GM23338 (cell line): ENCODE measurements at places on chromosomes 5 and 9. TPM values are rescaled to one million over a fixed set of nuclear protein-coding genes. Genes with fewer than 3 reads are reported as not detected.

Gene SETD9
- 13.1 and 19.3 TPM in 2 replicates for total RNA-seq

Gene PCDHGA9
- 5.5 and 7.8 TPM in 2 replicates for total RNA-seq

Gene F2RL1
- 27.1 and 32.1 TPM in 2 replicates for total RNA-seq

Gene LCN15
- 0.54 and 0.90 TPM in 2 replicates for total RNA-seq

Gene CARTPT
- not detected in 2 replicates for total RNA-seq

Gene DAPK1
- 109 and 134 TPM in 2 replicates for total RNA-seq

Gene PKD2L2
- not detected in 2 replicates for total RNA-seq

Gene OTP
- total RNA-seq = not detected in 2 replicates

DNA sequence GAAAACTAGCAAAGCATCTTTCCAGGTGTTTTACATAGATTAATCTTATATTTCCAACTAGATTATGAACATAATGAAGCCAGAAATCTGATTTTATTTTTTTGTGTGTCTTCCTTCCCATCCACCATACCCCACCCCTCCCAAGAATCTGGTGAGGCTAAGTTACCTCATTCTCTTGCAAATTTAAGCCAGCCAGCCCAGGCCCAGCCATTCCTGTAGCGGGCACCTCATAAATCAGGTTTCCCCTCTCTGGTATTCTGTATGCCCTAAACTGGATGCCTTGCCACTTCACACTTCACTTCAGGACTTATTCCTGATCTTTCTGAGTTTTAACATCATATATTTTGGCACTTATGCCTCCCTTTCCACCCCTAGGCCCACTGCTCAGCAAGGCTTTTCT lies 21.8 kb downstream of the C9 start:
- peak; percentile 17 for DNase-seq
- H3K4me3 ChIP-seq = 0 out of 2 replicates have a peak overlapping the region, but pooled peaks have one; percentile 20
- no peaks in the 10 kb centered on the region for H3K36me3 ChIP-seq
- no peaks in the 10 kb centered on the region for H3K27me3 ChIP-seq
- no peaks in the 10 kb centered on the region for H3K4me1 ChIP-seq

DNA sequence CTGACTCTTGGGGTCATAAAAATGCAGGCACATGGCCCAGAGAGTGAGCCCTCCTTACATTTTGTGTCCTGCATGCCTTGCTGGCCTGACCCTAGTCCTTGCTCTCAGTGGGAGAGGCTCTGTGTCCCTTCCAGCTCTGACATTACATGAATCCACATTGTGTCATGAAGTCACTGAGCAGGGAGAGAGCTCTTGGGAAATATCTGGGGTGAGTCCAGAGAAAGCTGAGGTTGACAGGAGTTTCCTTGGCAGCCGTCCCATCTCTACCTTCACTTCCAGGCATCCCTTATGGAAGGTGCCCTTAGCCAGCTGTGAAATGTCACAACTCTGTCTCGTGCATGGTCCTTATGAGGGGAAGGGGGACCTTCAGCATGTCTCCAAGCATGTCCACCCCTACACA lies 41.0 kb downstream of the FAT2 start:
- H3K27ac ChIP-seq = no peak overlapping the region
- H3K36me3 ChIP-seq = no peaks in the 10 kb centered on the region
- no peaks in the 10 kb centered on the region for H3K27me3 ChIP-seq
- no peak for DNase-seq
- no peak overlapping the region for H3K4me3 ChIP-seq
- H3K4me1 ChIP-seq = no peaks in the 10 kb centered on the region

DNA sequence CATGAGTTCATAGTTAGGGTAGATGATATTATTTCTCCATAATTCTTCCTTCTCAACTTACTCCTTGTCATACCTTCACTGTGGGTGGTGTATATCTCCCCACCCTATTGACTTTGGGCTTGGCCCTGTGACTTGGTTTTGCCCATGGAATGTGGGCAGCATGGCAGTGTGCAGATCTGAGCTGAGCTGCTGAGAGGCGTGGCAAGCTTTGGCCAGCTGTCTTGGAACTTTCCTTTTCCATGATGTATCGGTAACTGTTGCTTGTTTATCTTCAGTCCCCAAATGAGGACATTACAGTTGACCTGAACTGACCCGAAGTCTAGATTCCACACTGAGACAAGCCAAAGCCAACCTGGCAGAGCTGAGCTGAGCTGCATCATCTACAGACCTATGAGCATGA lies 70.4 kb downstream of the RALGPS1 start:
- no peaks in the 10 kb centered on the region for H3K27me3 ChIP-seq
- no peak overlapping the region for H3K27ac ChIP-seq
- H3K4me3 ChIP-seq = no peak overlapping the region
- H3K36me3 ChIP-seq = no peaks in the 10 kb centered on the region
- no peaks in the 10 kb centered on the region for H3K4me1 ChIP-seq

- no peaks in the 10 kb centered on the region for H3K27me3 ChIP-seq
- no peak overlapping the region for H3K27ac ChIP-seq
- DNase-seq = no peak
Measured at GRCh38 chr5:35320029-35320428, 89.7 kb upstream of the PRLR start.

DNA sequence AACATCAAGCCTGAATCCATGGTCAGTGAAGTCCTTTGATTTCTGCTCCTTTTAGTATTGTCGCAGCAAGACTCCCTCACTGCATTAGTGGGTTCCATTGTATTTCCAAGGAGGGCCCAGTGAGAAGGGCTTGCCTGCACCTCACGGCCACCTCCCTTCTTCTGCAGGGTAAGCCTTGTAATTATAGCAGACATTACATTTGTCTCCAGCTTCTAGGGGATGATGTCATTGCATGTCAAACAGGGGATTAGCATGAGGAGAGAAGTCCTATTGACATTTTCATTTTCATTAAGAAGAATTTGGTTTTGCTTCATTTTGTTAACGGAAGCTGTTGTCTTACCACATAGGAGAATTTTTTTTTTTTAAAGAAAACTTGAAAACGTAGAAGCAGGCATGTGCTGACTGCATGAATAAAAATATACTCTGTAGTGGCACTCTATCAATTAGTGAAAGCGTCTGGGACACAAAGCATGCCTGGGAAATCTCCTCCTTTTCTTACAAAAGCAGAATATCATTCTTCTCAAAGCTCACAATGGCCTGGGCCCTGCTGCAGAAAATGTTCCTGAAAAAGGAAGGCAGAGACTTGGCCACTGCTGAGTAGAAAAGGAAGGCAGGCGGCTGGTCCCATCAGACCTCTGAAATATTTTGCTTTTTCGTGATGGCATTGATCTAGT lies 27.1 kb downstream of the MAP1B start:
- no peaks in the 10 kb centered on the region; the same call in 1 of the 2 replicates for H3K36me3 ChIP-seq
- H3K27me3 ChIP-seq = no peaks in the 10 kb centered on the region
- no peak overlapping the region for H3K27ac ChIP-seq
- peak; percentile 41 for DNase-seq
- H3K4me3 ChIP-seq = no peak overlapping the region
- peaks cover 20% of the 10 kb centered on the region; the same call in 1 of the 2 replicates for H3K4me1 ChIP-seq

- H3K4me3 ChIP-seq = no peak overlapping the region
- H3K36me3 ChIP-seq = no peaks in the 10 kb centered on the region
- DNase-seq = no peak
- H3K27ac ChIP-seq = 0 out of 2 replicates have a peak overlapping the region, but pooled peaks have one; percentile 61
- H3K4me1 ChIP-seq = peaks cover 30% of the 10 kb centered on the region
- no peaks in the 10 kb centered on the region for H3K27me3 ChIP-seq
Measured at GRCh38 chr9:27489087-27489876, 34.8 kb upstream of the IFNK start.

- peaks cover 55% of the 10 kb centered on the region for H3K4me1 ChIP-seq
- H3K36me3 ChIP-seq = no peaks in the 10 kb centered on the region
- peaks cover 90% of the 10 kb centered on the region for H3K27me3 ChIP-seq
Measured at GRCh38 chr5:174720612-174721529, 3.5 kb upstream of the MSX2 start.

- no peak overlapping the region for H3K4me3 ChIP-seq
- peaks cover 73% of the 10 kb centered on the region for H3K4me1 ChIP-seq
- no peaks in the 10 kb centered on the region for H3K36me3 ChIP-seq
- peak overlapping the region; percentile 70 for H3K27ac ChIP-seq
- H3K27me3 ChIP-seq = no peaks in the 10 kb centered on the region
Measured at GRCh38 chr9:131695836-131696460, 43.9 kb downstream of the RAPGEF1 start.

DNA sequence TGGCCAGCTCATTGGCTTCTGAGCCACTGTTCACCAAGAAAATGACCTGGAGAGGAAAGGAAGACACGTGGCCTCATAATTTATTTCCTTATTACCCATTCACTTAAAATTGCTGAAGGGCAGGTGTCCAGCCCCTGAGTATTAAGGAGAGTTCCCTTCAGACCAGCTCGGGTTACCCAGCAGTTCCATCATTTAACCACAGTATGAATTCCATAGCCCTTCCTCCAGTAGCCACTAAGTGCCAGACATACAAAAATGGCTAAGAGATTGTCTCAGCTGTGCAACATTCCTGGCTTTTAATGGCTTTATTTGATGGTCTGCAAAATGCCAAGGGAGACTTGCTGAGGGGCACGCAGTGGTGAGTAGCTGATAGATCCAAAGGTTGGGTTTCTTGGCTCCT lies 12.5 kb downstream of the AGXT2 start:
- no peak overlapping the region for H3K27ac ChIP-seq
- no peak overlapping the region for H3K4me3 ChIP-seq
- H3K4me1 ChIP-seq = no peaks in the 10 kb centered on the region

DNA sequence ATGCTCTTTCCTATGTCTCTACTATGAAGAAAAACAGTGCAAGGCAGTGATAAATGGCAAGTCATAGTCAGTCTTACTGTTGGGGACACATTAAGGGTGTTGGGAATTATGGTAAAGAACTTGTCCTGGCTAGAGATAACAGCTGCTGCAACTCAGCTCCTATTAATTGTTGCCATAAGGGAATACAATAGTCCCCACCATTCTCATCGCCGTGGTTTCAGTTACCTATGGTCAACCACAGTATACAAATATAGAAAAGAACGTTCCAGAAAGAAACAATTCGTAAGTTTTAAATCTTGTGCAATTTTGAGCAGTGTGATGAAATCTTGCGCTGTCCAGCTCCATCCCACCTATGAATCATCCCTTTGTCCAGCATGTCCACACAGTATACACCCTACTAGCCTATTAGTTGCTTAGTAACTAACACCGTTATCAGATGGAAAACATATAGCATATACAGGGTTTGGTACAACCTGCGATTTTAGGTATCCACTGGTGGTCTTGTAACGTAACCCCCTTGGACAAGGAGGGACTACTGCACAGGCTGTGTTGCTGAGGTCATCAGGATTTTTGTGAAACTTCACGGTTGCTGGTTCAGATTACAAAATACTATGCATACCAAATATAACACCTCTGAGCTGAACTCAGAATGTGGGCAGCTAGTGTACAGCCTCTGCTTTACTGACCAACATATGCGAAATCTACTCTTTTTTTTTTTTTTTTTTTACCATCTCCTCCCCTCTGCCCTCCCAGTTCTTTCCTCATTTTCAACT lies 53.5 kb downstream of the ZFR start:
- H3K27ac ChIP-seq = no peak overlapping the region; the same call in 1 of the 2 replicates
- DNase-seq = no peak

DNA sequence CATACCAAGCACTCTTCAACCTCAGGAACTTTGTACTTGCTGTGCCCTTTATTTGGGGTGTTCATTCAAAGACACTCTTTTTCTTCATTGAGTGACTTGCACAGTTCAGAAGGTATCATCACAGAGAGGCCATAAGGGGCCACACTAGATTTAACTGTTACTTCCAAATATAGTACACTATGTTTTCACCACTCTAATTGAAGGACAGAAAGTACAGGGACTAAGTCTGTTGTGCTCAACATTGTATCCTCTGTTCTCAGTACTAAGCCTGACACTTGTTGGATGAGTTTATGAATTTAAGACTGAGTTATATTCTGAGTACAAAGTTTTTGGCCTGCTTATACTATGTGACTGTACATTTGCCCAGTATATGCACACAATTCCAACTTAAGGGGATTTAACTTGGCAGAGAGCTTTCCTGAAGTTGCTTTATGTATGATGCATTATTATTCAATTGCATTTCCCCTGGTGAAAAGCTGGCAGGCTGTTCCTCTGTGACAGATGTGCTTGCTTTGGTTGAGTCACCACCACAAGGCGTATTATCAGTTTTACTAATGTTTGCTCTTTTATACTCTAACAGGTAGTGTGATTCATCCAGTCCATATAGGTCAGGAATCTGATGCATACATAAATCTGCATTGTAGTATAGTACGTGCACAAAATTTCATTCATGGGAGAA lies 714.8 kb downstream of the TLR4 start:
- H3K4me3 ChIP-seq = no peak overlapping the region
- peaks cover 15% of the 10 kb centered on the region for H3K4me1 ChIP-seq
- no peaks in the 10 kb centered on the region for H3K27me3 ChIP-seq

DNA sequence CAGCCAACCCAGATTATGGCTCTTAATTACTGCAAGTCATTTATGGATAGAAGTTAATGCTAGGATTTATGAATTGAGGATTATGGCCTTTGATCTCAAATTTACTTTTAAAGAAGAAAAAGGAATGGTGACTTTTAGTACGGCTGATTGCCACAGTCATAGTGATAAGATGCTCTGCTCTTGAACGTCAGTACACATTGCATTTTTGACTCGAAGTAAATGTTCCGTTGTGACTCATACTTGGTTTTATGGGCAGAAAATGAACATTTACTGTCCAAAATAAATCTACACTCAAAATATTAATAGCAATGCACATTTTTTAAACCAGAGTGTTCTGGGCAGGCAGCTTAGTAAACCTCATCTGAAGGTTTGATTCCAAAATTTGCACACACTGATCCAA lies 830 bp downstream of the ADAMTSL1 start:
- no peaks in the 10 kb centered on the region for H3K36me3 ChIP-seq
- H3K4me3 ChIP-seq = peak overlapping the region; percentile 46; the same call in 1 of the 2 replicates
- peaks cover 55% of the 10 kb centered on the region for H3K4me1 ChIP-seq
- no peaks in the 10 kb centered on the region for H3K27me3 ChIP-seq
- H3K27ac ChIP-seq = no peak overlapping the region

- DNase-seq = peak; percentile 70
- no peaks in the 10 kb centered on the region for H3K4me1 ChIP-seq
- H3K4me3 ChIP-seq = no peak overlapping the region
- H3K27ac ChIP-seq = no peak overlapping the region
- H3K27me3 ChIP-seq = no peaks in the 10 kb centered on the region
- H3K36me3 ChIP-seq = no peaks in the 10 kb centered on the region
Measured at GRCh38 chr9:33225319-33226147, 14.4 kb upstream of the SPINK4 start.

- H3K4me3 ChIP-seq = peak overlapping the region; percentile 56; the same call in 1 of the 2 replicates
- peak; percentile 45 for DNase-seq
- no peaks in the 10 kb centered on the region for H3K36me3 ChIP-seq
- H3K4me1 ChIP-seq = peaks cover 23% of the 10 kb centered on the region
Measured at GRCh38 chr9:1053986-1054425, 3.8 kb downstream of the DMRT2 start.

DNA sequence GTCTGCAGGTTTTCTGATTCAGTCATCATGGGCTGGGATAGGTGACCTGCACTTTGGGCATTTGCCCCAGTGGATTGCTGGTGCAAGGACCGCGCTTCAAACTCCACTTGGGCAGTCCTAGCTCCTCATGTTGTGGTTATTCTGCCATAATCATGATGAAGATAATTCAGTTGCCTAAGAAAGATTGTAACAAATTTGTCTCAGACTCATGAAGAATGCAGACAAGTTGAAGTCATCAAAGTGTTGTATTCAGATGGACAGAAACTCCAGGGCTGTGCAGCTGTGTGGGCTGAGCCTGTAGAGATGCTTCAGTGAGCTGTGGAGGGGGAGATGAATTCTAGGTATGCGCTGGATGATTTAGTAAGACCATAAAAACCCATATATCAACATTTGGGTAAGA lies 38.5 kb downstream of the TARS1 start:
- H3K36me3 ChIP-seq = peaks cover 20% of the 10 kb centered on the region
- H3K27me3 ChIP-seq = no peaks in the 10 kb centered on the region
- no peak overlapping the region for H3K4me3 ChIP-seq
- peaks cover 11% of the 10 kb centered on the region for H3K4me1 ChIP-seq
- H3K27ac ChIP-seq = no peak overlapping the region
- DNase-seq = no peak

GRCh38 chr5:115616472-115616871 lies 9.4 kb downstream of the TMED7 start:
- H3K27ac ChIP-seq = no peak overlapping the region
- DNase-seq = no peak
- no peaks in the 10 kb centered on the region for H3K27me3 ChIP-seq
- H3K4me3 ChIP-seq = no peak overlapping the region
